ENCODE measurements at places on chromosomes 2 and 18.

DNA sequence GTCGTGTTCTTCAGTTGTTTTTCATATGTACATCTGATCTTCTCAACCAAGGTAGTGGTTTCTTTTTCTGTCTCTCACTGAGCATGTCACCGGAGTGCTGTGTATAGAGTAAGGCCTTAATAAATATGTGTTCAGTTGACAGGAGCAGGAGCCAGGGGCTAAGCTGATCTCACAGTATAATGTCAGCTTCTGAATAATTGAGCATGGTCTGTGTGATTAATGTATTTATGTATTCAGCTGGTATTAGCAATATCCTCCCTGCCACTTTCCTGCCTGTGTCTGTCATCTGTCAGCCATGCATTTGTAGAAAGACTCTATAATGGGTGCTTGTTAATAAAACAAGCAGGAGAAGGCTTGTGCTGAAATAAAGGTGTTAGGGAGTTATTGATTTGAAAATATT, 198.9 kb downstream of the ADCYAP1 start:
- no peak for DNase-seq

DNA sequence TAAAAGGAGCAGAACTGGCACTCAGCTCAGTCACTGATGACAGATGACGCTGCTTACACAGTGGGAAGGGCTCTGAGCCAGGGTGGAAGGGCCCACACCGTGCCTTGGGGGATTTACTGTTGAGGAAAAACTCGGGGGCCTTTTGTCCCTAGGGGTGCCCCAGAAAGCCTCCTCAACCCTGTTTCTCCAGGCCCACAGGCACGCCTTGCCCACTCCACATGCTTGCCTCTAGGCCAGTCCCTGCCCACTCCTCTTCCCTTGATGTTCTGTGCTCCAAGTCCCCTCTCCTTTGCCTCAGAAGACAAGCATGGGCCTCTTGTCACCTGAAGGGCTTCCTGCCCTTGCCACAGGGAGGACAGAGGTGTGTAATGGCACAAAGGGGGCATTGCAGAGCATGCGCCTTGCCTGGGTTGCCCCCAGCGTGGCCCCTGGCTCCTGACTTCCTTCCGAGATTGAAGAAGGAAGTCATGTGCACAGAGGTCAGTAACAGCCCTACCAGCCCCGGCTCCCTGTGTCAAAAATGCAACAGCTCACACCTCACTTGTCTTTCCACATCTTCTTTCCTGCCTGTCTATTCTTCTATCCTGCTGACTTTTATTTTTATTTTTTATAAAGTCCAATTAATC, 65.1 kb downstream of the LIPG start:
- DNase-seq, result no peak

DNA sequence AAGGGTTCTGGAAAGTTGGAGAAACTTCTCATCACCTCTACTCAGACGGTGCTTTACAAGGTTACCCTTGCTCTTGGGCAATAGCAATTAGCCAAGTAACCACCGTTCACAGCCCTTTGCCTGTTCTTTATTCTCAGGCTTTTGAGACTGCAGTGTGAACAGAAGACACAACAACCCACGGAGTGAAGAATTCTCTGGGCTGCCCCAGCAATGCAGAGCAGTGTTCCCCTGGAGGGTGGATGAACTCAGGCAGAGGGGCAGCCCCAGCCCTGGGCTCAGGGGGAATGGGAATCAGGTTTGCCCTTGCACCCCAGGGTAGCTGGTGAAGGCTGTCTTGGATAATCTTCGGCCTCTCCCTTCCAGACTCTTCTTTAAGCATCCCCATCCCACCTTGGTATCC, 69.1 kb downstream of the MCFD2 start:
- no peak for DNase-seq

- no peak for DNase-seq
These were observed 19.5 kb downstream of the NFE2L2 start for GRCh38 chr2:177245010-177245422.

- no peak for DNase-seq
These were observed 82.0 kb downstream of the MREG start for GRCh38 chr2:215931256-215931903.

DNA sequence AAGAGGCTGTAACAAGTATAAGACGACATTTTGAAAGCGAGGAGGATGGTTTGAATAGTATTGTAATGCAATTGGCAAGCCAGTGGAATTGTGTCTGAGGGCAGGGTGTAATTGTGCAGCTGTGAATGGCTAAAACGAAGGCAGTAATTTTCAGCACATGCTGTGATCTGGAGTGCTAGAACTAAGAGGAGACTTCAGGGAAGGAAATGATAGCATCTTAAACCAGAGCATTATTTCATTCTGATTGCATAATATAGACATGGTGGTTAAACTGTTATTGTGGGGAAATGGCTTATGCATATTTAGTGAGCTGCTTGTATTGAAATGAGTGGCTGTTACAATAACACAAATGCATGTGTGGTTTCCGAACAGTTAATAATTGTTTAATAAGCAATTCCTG, 36.3 kb downstream of the THSD7B start:
- no peak for DNase-seq

DNA sequence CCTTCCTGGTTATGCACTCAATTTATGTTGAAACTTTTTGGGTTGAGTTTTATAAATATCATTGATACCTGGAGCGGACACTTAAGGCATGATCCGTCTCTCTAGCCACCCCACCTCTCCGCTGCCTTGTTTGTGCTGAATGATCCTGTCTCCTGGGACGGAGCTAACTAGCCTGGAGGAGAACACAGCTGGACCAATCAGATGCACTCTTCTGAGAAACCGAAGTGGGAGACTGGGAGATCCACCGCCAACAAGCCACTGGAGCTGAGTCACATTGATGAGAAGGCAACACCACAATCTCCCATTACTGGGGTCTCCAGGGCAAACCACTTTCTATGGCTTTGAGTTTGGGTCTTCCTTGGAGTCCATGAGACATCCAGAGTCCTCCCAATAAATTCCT, 29.3 kb downstream of the CYP26B1 start:
- no peak for DNase-seq

- no peak for DNase-seq
These were observed 47.3 kb upstream of the SERPINE2 start for GRCh38 chr2:224086226-224086914.

DNA sequence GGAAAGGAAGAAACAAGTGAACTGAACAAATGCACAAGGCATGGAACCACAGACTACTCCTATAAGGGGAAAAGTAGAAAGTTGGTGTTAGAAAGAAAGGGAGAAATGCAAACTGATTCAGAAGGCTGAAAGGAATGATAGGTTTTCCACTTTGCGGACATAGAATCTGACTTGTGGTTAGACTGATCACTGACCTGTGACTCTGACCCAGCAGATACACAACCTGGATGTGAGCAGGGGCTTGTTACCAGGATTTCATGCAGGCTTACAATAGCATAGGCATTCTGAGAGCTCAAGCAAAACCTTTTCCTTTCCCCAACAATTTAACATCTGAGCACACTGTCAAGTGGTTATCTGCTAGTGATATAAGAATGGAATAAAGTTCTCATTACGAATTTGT, 237.0 kb upstream of the CDH20 start:
- DNase-seq, result no peak

- DNase-seq, result no peak
These were observed 217.1 kb downstream of the SETBP1 start for GRCh38 chr18:44897816-44898215.

- no peak for DNase-seq
These were observed 5.3 kb upstream of the MC4R start for GRCh38 chr18:60377778-60378469.

GRCh38 chr2:33313039-33313438, 163.4 kb upstream of the RASGRP3 start:
- no peak for DNase-seq

DNA sequence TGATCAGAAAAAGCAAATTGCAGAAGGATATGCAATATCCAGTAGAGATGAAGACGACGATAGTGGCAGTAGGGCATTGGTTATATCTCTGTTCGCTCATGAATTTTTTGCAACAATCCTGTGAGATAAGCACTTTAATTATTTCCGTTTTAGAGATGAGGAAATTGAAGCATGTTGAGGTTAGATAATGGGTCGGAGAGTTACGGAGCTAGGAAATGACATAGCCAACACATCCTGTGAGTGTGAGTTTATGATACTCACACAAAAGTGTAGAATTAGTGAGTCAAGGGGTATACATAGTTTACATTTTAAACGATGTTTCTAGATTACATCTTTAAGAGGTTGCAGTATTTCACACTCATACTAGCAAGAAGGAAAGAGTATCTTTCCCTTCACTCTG, 123.1 kb upstream of the ARL4C start:
- no peak for DNase-seq

DNA sequence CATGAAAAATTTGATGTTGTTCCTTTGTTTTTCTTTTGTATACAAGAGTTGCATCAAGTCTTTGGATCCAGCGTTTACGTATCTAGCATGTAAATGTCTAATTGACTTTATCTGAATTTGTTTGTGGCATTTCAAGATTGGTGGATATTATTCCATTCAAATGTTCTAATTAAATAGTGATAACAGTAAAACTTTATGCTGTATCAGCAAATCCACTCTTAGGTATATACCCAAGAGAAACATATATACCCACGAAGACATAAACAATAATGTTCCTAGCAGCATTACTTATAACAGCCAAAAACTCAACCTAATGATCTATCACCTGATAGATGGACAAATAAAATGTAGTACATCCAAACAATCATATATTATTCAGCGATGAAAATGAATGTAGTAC, 579.4 kb upstream of the LRATD1 start:
- DNase-seq, result no peak

DNA sequence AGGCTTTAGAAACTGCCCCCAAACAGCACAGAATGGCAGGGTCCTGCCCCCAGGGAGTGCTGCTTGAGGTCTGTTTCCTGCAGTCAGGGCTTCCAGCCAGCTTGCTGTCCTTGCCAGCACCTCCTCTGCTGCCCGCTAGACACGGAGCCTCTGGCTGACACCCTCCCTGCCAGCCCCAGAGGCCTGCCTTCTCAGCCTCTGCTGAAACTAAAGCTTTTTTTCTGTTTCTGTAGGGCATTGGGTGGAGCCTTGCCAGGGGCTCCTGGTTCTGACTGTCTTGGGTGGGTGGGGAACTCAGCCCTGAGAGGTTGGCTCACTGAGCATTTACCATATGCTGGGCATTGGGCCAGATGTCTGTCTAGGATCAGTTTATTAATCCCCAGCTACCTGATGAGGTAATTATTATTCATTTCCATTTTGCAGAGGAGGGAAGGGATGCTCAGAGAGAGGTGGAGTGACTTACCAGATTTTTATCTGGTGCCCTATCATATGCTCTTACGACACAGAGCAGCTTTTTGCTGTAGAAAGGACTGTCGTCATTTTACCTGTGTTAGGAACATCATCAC, 35.4 kb downstream of the INPP4A start:
- DNase-seq, result no peak

- DNase-seq, result no peak
These were observed 142.9 kb upstream of the ZSWIM2 start for GRCh38 chr2:186991766-186992417.

GRCh38 chr2:110744429-110744828, 12.1 kb downstream of the ACOXL start:
- no peak for DNase-seq

- no peak for DNase-seq
These were observed 322.2 kb downstream of the ETAA1 start for GRCh38 chr2:67719351-67719750.

Data from NCI-H187 treated with DMSO at 0.1 percent for 48 hours (cell line).